ENCODE measurements at places on chromosomes 5 and 9.

- no peak for DNase-seq
These were observed 6.2 kb upstream of the SPINK4 start for GRCh38 chr9:33233626-33234342.

- no peak for DNase-seq
These were observed 56.7 kb upstream of the CPLX2 start for GRCh38 chr5:175814691-175815090.

- DNase-seq = no peak
These were observed 122.3 kb downstream of the GNAQ start for GRCh38 chr9:77909306-77909705.

DNA sequence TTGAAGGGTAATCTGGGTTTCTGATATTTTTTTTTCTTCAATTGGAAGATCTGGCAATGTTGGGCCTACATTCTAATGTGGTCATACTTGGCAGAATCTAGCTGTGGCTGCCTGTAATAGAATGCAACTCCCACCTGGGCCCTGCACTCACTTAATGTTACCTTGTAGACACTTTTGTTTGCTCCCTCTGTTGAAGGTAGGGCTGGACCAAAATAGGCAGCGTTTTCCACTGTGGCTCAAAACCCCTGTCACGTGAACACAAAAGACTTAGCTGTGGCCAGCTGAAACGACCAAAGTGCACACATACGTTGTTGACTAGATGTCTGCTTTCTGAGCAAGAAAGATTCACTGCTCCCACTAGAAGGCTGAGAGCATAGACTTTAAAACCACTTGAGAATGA is 117.6 kb upstream of the HMHB1 start:
- DNase-seq = no peak

DNA sequence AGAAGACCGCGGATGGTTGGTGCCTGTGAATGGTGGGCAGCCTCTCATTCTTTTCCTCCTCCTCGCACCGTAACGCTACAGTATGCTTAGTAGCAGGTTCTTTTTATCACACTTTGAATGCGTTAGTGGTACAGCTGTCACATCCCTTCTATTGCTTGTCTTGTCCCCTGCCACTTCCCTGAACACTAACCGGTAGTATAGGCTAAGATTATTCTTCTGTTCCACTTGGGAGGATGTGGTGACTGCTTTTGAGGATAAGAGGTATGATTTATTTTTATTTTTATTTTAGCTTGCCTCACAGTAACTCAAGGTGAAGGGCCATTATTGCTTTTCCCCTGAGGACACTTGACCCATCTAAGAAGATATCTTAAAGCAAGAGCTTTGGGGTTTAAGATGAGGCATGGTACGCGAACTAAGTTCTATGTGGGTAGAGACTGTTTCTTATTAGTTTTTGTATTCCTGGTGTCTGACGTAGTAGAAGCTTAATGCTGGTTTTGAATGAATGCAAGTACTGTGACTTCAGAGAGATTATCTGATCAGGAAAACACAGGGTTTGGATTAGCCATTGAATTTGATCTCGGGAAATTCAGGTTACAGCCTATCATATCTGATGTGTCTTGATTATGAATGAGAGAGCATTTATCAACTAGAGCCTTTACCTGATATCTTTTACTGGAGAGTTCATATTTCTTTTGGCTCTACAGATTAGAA is 951 bp downstream of the UNC13B start:
- peak; percentile 12 for DNase-seq

GRCh38 chr5:149414405-149415065 is 35.4 kb upstream of the IL17B start:
- no peak for DNase-seq

DNA sequence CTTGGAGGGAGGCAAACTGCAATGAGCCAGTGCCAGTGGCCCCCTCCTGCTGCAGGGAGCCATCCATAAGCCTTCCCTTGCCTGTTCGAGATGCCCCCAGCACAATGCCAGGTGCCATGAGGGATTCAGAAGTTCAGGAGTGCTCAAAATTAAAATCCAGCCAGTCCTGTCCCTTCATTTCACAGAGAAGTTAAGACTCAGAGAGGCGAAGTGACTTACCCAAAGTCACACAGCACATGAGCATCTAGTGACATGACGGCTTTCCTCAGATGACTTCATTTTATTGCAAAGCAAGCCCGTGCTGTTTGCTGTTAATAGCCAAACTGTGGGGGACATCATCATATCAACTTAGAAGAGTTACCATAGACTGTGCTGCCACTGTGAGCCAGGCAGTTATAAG is 69.3 kb upstream of the SAP30L start:
- no peak for DNase-seq

DNA sequence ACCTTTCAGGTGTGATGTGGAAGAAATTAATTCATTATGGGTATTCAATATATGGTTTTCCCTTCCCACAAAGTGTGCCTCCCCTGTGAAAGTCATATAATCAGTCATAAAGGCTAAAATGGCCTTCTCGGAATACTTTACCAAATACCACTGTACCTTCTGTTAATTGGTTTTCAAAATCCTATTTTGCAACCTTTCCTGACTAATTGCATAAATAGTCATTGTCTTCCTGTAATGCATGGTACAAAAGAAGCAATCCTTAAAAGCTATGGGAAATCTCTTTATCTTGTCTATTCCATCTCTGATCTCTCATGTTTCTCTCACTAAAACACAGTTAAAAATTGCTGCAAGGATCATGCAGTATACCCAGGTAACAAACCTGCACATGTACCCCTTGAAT is 44.3 kb upstream of the UGCG start:
- DNase-seq = no peak

DNA sequence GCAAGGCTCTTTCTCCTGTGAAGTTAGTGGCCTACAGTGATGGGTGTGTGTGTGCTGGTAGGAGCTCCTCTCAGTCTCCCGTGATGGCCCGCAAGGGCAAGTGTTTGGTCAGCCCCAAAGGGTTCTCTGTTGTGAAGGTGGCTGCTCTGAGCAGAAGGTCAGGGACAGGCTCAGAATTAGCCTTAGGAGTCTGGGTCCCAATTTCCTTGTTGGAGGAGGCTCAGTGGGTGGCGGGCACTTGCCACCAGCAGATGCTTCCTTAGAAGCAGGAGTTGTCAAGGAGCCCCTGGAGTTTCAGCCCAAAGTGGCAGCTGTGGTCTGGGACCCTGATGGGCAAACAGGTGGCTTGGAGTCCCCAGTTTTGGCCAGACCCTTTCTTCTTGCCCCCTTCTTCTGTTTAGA is 154.4 kb downstream of the MACROH2A1 start:
- no peak for DNase-seq

DNA sequence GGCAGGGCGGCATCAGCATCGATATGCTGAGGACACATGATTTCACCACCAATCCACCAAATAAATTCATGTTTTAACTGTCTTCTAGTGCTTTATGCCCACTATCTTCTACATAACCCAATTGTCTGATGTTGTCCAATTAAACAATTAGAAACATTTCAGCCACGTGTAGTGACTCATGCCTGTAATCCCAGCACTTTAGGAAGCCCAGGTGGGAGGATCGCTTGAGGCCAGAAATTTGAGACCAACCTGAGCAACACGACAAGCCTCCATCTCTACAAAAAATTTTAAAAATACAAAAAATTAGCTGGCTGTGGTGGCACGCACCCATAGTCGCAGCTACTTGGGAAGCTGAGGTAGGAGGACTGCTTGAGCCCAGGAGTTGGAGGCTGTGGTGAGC is 128.1 kb downstream of the MYO10 start:
- DNase-seq = no peak

DNA sequence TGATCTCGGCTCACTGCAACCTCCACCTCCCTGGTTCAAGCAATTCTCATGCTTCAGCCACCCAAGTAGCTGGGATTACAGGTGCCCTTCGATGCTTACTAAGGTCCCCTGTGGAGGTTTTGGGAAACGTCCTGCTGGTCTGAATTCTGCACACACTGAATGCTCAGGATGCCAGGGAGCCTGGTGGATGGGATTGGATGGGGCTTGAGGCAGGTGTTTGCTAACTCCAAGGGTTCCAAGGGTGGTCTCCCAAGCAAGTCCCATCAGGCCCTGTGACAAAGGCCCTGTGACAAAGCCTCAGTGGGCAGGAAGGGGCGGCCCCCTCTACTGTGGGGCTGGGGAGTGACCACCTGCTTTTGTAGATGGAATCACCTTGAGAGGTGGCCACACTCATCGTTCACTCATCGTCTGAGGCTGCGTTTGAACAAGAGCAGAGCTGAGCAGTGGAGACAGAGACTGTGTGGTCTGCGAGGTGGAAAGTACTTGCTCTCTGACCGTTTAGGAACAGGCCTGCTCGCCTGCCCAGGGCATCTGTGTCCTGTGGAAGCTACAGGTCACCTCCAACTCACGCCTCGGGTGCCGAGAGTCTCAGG is 40.2 kb downstream of the MRPL36 start:
- no peak for DNase-seq

- DNase-seq = no peak
These were observed 383.7 kb downstream of the TLE1 start for GRCh38 chr9:81305561-81306182.

Measured in muscle of arm (tissue), 14 donors.